Daoy (cell line): ENCODE measurements at places on chromosomes 12 and 14.
A peak's percentile ranks its signal among the peaks of the same experiment; 100 is the strongest.

DNA sequence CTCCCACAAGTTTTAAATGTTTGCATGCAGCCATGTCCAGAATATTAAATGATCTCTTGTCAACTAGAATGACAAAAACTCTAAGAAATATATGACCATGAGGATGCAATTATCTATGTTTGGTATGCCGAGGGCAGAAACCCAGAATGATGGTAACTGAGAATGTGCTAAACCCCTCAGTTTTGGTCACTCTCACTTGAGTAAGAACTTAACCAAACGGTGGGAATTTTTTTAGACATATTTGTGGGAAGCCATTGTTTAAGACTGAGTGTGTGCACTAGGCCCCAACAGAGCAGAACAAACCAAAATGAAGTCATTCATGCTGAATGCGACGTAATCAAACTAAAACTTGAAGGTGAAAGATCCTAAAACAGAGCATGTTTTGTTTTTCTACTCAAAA lies 1927.9 kb upstream of the SEL1L start:
- DNase-seq, result no peak

GRCh38 chr12:47557386-47557785 lies 148.4 kb downstream of the RPAP3 start:
- no peak for DNase-seq

DNA sequence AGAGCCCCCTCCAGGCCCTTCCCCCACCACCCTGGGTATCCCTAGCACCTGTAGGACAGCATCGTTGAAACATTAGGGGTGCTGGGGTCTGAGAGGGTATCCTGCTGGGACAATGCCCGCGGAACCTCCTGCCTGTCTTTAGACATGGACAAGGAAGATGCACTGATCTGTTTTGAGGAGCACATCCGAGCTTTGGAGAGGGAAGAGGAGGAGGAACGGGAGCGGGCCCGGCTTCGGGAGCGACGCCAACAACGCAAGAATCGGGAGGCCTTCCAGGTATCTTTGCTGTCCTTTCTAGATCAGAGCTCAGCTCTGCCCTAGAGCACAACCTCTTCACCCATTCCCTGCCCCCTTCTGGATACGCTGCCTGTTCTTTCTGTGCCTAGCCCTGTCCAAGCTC lies 13.2 kb downstream of the PRPF40B start:
- DNase-seq, result no peak

GRCh38 chr12:89995870-89996269 lies 287.2 kb upstream of the ATP2B1 start:
- DNase-seq, result no peak

GRCh38 chr12:122452701-122453285 lies 30.3 kb upstream of the CLIP1 start:
- no peak for DNase-seq

- DNase-seq, result no peak
These were observed 249.2 kb downstream of the ETNK1 start for GRCh38 chr12:22874151-22874550.

DNA sequence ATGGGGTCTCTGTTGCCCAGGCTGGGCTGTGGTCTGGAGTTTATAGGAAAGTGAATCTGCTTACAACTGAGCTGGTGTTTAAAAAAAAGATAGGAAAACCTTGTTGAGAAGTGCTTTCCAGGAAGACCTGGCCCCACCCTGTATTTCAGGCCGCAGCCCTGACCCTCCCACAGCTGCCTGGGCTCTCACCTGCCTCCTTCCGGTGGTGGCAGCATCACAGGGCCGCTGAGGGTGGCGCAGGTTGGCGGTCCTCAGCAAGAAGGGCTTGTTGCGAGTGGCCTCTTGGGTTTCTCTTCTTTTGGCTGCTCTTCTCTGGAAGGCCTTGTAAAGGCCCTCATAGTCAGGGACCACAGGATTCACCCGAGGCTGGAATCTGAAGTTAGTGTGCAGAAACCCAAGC lies 7.7 kb downstream of the FAM161B start:
- DNase-seq, result no peak

- DNase-seq, result no peak
These were observed 129.6 kb downstream of the EMP1 start for GRCh38 chr12:13326076-13326475.

GRCh38 chr12:88756153-88756552 lies 175.9 kb upstream of the KITLG start:
- no peak for DNase-seq

GRCh38 chr14:91215381-91215780 lies 29.1 kb downstream of the GPR68 start:
- no peak for DNase-seq

DNA sequence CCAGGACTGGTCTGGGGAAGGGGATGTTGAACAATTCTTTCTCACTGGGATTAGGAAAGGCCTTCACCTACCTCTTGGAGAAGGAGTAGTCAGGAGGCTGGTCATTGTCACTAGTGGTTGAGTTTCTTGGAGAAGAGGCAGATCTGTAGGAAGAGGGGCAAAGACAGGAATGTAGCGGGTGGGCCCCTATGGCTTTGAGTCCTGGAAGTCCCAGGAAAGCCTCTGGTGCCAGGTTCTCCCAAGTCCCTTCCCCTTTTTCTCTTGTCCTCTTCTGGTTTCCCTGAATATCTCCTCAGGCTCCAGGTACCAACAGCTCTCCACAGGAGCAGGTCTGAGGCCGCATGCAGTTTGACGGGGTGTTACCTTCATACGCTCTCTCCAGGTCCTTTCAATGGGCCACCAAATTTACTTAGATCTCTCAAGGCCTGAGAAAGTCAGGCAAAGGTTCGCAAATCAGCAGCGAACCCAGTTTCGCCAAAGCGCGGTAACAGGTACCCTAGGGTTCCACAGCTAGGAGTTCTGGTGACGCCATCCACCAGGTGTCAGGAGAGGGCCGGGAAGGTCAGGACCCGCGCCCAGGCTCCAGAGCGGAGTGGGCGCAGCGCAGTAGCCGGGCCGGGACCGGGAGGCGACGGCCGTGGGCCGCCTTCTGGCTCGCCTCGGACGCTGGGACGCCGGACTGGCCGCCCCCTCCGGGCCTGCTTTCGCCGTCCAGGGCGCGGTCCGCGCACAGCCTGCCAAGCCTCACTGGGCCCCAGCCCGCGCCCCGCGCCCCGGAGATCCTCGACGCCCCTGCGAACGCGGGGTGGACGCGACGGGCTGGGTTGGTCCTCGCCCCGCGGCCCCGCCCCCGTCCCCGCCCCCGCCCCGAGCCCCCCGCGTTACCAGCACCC lies 795 bp downstream of the SMAGP start:
- DNase-seq, result peak; percentile 64

DNA sequence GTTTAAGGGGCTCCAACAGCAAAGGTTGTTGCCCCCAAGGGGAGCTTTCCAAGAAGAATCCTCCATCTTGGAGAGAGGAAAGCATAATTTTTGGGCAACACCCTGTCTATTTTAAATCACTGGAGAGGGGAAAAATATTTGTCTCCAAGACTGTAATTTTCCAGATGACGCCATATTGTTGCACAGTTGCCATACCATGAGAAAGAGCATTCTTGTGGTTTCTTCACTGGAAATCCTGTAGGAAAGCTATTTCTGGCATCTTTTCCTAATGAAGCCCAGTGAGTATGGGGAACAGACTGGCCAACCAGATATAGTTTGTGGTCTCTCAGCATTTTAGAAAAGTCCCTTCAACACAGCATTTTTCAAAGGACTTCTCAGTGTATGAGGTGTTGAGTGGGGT lies 88.1 kb upstream of the MANSC4 start:
- DNase-seq, result peak; percentile 83
